ENCODE measurements at places on chromosomes 2 and 18.

DNA sequence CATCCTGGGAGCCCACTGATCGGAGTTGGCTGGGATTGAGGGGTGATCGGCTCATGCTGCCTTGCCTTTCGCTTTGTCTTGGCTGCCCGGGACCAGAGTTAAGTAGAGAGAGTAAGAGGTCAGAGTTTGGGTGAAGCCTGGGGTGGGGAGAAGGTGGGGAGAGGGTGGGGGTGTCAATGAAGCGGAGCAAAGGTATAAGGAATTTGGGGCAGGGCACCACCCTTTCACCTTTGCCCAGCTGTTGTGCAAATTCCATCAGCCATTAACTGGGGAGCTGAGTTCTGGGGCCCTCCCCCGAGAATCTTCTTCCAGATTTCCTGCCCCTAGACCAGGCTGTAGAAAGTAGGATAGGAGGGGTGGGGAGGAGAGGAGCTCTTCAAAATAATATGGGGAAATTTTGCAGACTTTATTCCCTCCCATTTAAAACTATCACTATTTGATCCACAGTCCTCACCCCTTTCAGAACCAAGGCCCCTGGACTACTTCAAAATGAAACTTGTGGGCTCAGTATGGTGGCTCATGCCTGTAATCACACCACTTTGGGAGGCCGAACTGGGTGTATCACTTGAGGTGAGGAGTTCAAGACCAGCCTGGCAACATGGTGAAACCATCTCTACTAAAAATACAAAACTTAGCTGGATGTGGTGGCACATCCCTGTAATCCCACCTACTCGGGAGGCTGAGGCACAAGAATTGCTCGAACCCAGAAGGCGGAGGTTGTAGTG, at the start of gene SLC23A3:
Gene SLC23A3 (minus strand): TSS at position 100 of the 725 bp plus-strand sequence. CDS start 45 bp downstream, at position 55.
- DNase-seq, result no peak

DNA sequence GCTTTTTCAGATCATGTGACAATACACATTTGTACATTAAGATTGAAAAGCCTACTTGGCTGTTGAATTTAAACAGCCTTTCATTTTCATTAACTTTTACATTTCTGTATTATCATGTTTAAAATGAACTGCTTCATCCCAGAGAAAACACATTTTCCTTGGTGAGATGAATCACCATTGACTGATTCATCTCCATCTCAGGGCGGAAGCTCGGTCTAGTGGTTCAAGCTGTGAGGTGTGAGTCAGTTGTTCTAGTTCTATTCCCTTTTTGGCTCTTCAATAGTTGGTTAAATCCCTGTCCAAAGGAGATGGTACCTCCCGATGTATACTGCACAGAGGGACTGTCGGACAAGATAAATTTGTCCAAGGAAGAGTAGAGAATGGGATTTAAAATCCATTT, 189.7 kb downstream of the ADCYAP1 start:
- no peak for DNase-seq

DNA sequence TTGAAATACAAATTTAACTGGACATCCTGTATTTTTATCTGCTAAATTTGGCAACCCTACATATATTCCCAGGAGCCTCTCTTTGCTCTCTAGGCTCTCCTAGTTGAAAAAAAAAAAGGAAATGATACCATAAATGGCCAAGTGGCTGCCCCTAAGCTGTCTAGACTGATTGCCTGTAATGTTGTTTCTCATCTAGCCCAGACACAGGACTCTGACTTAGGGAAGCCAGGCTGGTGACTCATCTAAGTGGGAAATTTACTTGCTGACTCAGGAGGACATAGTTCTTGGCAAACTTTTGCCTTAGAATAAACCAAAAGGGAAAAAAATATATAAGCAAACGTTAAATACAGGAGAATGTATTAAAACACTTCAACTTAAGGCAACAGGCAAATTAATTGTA, 14.6 kb upstream of the ITGAV start:
- DNase-seq, result no peak

GRCh38 chr2:217555081-217555876, 447.5 kb downstream of the TNS1 start:
- DNase-seq, result no peak

DNA sequence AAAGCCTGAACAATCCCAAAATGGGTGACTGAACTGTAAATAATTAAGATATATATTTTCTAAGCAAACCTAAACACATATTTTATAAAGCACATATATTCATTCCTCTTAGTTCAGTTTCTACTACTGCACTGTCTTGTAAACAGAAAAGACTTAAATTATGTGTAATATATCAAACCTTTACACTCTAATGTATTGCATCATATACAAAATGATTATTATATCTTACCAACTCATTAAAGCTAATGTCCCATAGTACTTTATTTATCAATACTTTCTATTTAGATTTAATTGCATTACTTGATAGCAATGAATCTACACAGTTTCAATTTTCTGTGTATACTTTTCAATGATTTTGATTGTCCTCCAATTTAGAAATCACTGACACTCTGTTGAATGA, 111.0 kb downstream of the TMEM247 start:
- DNase-seq, result no peak

DNA sequence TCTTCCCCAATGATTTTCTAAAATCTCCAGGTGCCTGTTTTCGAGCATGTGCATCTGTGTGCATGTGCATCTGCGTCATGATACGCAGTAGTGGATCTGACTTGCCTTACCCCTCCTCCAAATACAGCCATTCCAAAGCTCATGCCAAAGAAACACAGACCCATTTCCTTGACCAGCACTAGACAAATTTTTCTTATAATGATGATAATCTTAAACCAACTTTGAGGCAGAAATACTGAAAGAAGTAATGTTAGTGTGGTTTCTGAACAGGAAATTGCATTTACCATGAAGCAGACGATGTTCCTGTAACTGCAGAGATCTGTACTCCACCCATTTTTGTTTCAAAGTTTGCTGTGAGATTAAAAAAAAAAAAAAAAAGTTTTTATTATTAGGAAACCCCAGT, 25.6 kb downstream of the CYTIP start:
- no peak for DNase-seq

- DNase-seq, result no peak
These were observed 108.3 kb downstream of the PIEZO2 start for GRCh38 chr18:11040823-11041656.

- DNase-seq, result no peak
These were observed 56.3 kb downstream of the BOLA3 start for GRCh38 chr2:74091391-74091790.

DNA sequence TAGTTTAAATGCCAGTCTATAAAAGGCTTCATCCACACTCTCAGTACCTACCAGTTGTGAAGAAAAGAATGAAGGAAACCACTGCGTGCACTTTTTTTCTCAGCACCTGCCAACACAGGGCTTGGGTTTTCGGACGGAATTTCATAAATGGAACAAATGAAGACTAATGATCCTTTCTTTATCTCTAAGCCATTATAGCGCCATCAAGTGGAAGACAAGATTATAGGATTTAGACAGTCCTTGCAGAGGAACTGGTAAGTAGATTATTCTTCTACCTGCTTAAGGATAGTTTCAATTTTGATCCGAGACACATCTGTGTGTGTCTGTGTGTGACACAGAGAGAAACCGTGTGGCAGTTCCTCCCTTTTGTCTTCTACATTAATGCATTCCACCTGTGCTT, 245.6 kb downstream of the NRXN1 start:
- no peak for DNase-seq

GRCh38 chr2:124049136-124049535, 24.0 kb downstream of the CNTNAP5 start:
- DNase-seq, result no peak

GRCh38 chr2:200814917-200815316, 3.2 kb downstream of the BZW1 start:
- no peak for DNase-seq

DNA sequence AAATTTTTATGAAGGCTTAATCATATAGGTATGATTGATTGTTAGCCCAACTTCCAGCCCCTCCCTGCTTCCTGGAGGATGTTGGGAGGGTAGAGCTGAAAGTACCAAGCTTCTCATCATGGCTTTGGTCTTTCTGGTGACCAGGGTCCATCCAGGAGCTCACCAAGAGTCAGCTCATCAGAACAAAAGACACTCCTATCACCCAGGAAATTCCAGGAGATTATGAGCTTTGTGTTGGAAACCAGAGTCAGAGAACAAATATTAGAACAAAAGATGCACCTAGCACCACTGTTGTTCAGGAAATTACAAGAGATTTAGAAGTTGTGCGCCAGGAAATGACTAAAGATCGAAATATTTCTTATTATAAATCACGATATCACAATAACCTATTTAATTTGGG, 119.9 kb upstream of the THUMPD2 start:
- no peak for DNase-seq

DNA sequence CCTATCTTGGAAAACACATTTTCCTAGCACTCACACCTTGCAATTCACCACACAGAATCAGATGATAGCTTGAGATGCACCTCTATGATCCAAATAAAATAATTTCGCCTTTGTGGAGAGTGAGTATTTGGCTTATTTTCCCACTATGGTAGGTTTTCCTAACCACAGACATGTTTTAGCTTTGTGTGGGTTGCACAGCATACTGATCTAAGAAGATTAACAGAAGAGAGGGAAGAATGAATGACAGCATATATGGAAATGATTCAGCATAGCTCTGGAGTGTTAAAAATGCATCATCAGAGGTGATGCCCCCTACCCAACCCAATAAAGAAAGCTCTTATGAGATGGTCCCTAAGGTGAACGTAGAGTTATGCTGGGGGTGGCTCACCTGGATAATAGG, 72.5 kb downstream of the GCA start:
- DNase-seq, result no peak

DNA sequence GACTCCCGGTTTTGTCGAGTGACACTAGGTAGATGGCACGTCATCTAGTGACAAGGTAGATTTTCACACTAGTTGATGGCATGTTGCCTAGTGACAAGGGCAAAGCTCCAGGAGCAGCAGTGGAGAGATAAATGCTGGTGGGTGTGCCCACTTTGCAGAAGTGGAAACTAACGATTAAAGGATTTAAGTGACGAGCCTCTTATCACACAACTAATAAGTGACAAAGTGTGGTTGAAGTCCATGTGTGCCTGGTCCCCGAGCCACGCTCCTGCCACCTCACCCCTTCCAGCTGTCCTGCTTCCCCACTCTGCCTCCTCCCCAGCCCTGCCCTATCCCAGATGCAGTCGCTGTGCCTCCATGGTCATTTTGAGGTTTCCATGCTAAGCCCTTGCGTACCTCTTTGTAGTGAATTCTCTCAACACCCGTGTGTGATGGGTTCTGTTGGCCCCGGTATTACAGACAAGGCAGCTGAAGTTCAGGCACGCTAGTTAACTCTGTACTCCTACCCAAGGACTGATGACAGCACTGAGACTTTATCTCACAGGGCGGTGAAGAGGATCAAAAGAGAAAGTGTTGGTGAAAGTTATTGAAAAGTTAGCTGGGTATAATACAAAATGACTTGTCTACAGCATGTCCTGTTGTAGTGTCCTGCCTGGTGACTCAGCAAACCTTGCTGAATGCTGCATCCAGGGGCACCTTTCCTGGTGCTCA, 113.4 kb upstream of the GLI2 start:
- no peak for DNase-seq

- DNase-seq, result no peak
These were observed 8.7 kb downstream of the SP140 start for GRCh38 chr2:230234122-230234722.

- DNase-seq, result no peak
These were observed 9.3 kb upstream of the FHL2 start for GRCh38 chr2:105407946-105408743.

DNA sequence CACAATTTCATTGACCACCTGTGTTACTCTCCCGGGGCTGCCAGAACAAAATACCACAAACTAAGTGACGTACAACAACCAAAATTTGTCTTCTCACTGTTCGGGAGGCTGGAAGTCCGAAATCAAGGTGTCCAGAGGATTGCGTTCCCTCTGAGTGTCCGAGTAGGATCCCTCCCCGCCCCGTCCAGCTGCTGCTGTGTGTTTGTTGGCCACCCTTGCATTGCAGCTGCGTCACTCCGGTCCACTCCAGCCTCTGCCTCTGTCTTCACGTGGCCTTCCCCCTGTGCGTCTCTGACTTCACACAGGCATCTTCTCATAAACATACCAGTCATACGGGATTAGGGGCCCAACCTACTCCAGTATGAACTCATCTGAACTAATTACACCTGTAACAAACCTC, 251.8 kb upstream of the SMIM21 start:
- DNase-seq, result no peak

GRCh38 chr2:241225983-241226382, 37.5 kb downstream of the ANO7 start:
- DNase-seq, result no peak

GRCh38 chr18:23684515-23685197, 4.6 kb upstream of the LAMA3 start:
- no peak for DNase-seq

DNA sequence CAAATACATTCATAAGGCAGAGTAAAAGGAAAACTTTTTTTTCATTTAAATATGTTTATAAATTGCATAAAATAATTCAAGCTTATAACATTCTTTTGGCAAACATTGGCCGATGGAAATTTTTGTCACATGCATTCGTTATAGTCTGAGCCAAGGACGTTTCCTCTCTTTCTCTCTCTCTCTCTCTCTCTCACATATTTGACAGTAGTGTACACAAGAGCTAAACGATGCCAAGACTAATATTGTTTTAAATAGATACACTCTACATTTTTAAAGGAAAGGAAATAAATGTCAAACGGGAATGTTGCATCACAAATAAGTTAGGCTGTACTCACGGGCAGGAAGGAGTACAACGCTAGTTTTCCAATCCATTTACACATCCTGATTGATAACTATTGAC, 251.1 kb upstream of the SMIM21 start:
- DNase-seq, result no peak

GRCh38 chr2:172172513-172173173, 69.9 kb upstream of the DLX2 start:
- DNase-seq, result peak; percentile 26

GRCh38 chr18:4639628-4640310, 184.7 kb upstream of the DLGAP1 start:
- no peak for DNase-seq

- no peak for DNase-seq
These were observed 492 bp downstream of the CHRNA1 start for GRCh38 chr2:174763780-174764179.

DNA sequence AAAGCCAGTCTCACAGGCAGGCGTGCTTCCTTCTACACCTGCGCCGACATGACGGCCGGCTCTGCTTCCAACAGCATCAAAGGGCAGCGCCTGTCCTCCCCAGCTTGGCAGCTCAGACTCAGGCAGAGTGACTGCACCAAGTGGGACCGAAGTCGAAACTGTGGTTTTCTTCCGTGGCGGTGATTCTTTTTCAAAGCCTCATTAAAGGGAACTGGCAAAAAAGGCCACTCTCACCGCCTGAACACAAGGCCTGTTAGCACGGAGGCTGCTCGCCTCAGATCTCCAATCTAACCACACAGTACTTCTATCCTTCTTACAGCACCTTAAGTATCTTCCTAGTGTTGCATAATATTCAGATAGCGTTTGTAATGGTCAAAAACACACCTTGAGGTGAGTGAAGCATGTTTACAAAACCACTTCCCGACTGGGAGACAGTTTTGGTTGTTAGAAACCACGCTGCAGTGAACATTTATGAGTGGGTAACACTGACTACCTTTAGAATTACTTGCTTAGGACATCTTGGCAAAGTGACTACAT, 236.4 kb downstream of the HDAC4 start:
- DNase-seq, result no peak
